CD14-positive monocyte (primary cell): ENCODE measurements at places on chromosomes 1 and 21.

DNA sequence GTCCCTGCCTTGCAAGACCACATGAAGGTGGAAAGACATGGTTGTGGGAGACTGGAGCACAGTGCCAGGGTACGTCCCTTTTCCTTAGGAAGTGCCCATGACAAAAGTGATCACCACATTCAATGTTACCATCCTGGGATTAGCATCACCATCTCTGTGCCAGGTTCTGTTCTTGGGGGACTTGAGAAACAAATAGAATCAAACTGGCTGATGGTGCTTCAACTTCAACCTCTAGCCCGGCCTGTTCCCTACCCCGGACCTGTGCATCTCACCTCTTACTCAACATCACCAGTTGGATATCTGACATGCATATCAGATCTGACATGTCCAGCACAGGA, 153.3 kb downstream of the GRIK3 start:
- DNase-seq: no peak

GRCh38 chr1:53210954-53211353, 9.5 kb downstream of the CZIB start:
- no peak for DNase-seq

DNA sequence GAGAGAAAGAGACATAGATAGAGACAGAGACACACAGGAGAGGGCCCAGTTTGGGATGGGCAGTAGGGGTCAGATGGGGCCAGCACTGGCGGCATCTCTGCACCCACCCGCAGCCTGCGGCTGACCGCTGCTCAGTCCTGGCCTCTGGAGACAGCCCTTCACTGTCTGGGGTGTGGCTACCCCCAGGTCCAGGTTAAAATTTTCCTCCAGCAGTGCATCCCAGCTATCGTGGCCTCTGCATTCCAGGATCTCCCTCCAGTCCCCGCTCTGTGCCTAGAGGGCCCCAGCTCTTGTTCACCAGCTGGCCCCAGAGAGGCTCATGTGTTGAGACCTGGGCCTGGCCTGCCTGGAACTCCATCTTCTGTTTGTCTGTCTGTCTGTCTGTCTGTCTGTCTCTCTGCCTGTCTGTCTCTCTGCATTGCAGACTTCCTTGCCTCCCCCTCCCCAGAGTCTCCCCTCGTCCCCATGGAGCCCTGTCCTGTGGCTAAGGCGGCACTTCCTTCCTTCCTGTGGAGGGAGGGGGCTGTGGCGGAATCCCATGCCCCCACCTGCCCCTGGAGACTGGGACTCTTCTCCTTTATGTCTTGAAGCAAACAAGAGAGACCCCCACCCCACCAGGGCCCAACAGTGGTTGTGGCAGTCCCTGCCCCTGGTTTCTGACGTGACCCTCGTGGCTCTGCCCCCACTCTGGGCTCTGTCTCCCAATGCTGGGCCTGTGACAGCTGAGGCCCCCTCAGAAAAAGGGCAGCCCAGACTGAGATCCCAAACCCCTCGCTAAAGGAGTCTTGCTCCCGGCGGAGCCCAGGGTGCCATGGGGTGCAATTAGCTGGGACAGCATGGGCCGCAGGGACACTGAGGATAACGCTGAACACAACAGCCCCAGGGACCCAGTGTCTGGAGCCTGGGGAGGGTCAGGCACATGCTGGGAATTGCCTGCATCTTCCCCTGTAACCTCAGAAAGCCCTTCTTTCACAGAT, 241.8 kb downstream of the NPHP4 start:
- no peak for DNase-seq

DNA sequence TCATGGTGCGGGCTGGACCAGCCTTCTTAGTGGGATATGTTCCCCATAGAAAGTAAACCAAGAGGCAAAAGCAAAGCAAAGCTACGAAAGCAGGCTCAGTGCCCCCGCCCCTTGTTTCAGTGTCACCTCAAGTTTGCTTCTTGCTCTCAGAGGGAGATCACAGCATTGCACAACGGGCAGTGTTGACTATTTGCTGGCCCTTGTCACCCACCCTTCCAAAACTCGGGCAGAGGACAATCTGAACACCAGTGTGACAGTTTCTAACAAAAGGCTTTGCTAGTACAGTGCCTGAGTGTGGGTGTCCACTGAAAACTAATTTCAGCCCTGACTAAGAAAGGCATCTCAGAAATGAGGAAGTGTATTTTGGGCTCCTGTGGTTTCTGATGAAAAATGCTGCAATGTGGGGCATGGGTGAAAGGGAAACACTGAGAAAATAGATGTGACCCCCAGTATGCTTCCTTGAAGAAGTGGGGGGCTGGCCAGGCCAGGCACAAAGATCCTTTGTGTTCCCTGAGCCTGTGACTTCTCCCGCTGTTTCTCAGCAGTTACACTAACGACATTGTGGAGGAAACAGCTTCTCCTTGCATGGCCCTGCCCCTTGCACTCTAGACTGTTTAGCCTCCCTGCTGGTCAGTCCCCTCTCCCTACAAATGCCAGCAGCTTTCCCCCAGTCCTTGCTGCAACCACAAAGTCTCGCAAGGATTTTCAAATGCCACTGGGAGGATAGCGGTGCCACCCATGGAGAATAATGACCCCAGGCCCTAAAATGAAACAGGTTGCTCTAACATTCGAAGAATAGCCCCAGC, 33.3 kb upstream of the KCNE1 start:
- peak; percentile 75 for DNase-seq
